Activated T-cell treated with anti-CD3 and anti-CD28 coated beads for 4 hours (primary cell): ENCODE measurements at places on chromosomes 13 and 19.

- DNase-seq, result no peak
Observed at GRCh38 chr19:36139120-36139472, 770 bp upstream of the CAPNS1 start.

DNA sequence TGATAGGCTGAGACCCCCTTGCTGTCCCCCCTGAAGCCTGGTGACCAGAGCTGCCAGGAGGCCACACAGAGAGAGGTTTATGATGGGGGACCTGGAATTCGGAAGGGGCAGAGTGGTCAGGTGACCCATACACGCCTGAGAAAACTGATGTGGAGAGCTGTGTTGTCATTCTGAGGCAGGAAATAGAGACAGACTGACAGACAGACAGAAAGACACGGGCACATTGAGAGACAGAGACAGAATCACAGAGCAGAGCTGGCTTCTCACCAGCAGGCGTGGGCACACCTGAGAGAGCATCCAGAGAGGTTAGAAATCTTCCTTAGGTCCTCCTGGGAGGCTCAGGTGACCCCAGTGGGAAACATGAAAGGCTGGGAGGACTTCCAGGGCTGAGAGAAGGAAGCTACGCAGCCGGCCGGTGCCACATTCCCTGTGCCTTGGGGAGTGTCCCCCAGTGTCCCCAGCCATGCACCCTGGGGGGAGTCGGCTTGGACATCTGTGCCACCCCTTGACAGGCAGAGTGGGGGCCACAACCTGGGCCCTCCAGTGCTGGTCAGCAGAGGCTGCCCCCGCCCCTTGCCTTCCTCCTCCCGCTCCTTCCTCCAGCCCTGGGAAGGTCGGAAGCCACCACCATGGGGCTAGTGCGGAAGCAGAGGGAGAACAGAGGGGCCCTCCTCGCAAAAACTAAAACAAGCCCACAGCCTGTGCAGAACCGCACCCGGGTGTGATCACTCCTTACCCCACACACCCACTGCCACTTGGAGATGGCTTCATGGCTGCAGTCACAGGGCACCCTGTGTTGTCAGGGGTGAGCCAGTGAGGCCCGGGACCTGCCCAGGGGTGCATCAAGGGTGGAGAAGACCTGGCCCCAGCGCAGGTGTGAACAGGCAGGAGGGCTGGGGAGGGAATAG, 2.2 kb downstream of the FFAR1 start:
- no peak for DNase-seq

DNA sequence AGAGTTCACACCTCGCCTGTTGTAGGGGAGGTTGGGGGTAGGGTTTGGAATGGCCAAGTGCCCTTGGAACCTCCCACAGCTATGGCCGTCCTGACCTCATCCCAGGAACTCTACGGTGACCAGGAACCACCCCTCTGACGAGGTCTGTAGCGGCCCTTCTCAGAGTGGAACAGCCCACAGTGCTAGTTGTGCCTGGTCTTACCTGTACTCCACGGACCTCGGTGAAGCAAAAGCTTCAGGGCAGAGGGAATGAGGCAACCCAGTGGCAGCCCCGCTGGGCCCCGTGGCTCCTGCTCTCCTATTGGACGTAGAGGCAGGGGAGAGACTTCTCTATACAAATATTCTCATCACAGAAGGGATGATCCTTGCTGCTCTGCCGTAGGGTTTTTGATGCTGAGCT, 7.1 kb downstream of the TSSK6 start:
- no peak for DNase-seq

GRCh38 chr19:47813304-47813994, 8.3 kb upstream of the CRX start:
- DNase-seq, result peak; percentile 74

- DNase-seq, result no peak
Observed at GRCh38 chr13:68616600-68617222, 1386.6 kb upstream of the PCDH9 start.

DNA sequence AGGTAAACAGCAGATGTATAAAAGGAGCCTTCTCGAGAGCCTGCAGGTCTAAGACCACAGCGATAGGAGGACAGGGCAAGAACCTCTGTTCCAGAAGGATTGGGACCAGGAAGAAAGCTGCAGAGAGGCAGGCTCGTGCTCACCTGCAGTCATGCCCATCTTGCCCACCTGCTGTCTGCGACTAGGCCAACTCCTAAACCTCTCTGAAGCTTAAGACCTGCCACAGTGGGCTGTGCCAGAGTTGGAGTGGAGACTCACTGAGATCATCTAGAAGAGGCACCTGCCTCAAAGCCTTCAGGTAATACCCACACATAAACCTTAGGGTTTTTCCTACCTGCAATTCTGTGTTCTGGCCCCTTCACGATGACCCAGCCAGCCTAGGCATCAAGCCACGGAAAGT, 68.7 kb downstream of the IRS2 start:
- DNase-seq, result no peak

- no peak for DNase-seq
Observed at GRCh38 chr13:92460479-92460878, 766.1 kb upstream of the GPC6 start.

DNA sequence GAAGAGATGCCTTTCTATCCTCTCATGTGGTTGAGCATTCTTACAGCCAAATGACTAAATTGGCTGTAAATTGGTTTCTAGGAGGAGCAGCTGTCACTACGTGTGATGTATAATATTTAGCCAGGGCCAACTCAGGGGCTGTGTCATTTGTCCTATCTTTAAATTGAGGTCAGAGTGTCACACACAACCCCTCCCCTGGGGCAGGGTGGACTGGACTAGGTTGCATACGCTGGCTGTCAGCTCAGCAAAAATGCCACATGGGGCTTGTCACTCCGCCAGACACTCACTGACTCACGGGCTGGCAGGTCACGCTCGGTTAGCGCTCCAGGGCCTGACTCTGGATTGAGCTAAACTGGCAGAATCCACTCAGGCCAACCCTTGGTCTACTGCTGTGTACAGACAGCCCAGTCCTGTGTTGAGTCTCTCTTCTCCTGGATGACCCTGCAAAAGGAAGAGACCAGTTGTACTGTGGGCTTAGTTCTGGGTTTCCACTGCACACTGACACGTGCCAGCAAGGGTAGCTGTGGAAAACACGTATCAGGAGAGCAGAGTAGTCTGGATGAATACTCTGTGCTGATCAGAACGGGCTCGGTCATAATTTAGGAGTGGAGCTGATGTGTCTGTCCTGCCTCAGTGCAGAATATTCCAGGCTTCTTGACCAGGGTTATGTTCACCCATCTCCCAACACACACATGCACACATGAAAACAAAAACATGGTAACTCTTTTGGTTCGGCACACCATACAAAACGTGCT, 29.1 kb downstream of the SHISA2 start:
- DNase-seq, result no peak

DNA sequence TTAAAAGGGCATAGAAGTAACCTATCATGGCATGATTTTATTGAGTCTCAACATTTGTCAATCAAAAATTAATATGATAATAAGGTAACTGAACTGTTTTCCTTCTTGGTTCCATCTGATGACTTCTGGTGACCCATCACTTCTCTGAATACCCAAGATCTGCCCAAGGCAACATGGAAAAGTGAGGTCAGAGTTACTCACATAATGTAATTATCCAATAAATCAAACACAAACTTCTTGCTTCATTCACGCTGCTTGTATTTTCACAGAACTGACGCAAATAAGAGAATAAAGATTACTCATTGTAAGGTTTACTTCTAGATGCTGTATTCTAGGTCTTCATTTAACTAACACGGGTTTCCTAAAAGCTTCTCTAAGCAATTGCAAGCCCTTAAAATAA, 361.6 kb downstream of the RBM26 start:
- no peak for DNase-seq

DNA sequence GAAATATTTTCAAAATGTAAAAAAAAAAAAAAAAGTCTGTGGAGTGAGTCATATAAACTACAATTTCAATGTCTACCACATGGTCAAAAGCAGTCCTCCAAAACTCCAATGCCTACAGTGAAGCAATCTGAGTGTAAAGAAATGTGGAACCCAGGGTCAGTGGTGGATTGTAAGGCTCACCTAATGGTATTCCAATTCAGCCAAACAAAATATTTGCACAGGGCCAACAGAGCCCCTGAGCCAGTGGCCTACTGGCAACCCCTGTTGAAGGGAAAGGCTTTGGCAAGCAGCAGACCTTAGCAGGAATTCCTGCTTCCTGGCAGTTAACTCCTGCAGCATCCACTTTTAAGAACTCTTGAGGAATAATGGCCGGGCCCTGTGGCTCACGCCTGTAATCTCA, 3.4 kb downstream of the DNMT1 start:
- DNase-seq, result no peak

DNA sequence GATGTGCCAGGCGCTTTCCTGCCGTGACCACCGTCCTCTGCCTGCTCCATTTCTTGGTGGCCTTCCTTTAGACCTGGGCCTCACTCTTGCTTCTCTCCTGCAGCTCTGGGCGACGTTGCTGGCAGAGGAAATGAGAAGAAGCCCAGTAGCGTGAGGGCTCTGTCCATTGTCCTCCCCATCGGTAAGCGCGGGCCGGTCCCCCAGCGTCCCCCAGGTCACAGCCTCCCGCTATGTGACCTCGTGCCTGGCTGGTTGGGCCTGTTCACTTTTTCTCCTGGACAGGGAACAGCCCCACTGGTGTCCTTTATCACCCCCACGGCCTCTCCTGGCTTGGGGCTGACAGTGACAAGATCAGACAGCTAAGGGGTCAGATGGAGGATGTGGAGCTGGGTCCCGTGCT, 27.7 kb downstream of the SPC24 start:
- no peak for DNase-seq

GRCh38 chr13:43567608-43568007, 219.2 kb downstream of the ENOX1 start:
- no peak for DNase-seq

GRCh38 chr19:3725121-3725520, 16.9 kb downstream of the TJP3 start:
- no peak for DNase-seq

GRCh38 chr13:30376426-30377311, 45.6 kb upstream of the UBE2L5 start:
- peak; percentile 38 for DNase-seq

DNA sequence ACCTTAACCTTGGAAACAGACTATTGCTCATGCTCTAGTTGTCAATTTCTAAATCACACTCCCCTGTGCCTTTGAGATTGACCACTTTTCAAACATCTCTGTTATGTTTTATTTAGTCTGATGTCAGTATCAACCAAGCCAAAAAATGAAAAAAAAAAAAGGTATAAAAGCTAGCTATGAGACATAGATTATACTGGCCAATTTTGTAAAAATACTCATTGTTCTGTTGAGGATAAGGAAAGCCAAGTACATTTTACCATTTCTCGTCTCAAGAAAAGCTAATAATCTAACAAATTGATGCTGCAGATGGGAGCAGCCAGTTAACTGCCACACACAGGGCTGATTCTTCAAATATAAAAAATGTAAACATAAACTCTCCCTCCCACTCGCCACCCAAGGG, 572.6 kb upstream of the KLF12 start:
- no peak for DNase-seq

DNA sequence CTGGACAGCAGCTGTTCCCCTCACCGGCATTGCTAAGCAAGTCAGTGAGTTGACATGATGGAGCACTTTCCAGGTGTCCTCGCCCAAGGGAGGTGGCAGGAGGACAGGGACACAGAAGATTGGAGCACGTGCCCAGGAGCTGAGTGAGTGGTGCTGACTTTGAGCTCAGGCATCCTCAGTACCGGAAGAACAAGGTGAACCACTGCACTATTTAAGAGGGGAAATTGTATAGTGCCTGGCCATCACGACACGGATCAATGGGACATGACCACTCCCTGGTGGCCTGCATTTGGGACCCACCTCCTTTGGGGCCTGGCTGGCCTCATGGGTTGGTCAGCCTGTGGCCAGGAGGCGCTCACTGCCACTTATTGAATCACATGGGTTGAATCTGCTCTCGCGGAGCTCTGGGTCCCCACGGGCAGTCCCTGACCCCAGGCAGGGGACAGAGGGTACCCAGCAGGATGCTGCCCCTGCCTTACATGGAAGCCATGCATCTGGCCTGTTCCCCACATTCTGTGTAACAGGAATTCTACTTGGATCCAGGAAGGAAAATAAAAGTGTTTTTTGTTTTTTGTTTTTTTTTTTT, 206.9 kb upstream of the ZNF536 start:
- DNase-seq, result no peak

DNA sequence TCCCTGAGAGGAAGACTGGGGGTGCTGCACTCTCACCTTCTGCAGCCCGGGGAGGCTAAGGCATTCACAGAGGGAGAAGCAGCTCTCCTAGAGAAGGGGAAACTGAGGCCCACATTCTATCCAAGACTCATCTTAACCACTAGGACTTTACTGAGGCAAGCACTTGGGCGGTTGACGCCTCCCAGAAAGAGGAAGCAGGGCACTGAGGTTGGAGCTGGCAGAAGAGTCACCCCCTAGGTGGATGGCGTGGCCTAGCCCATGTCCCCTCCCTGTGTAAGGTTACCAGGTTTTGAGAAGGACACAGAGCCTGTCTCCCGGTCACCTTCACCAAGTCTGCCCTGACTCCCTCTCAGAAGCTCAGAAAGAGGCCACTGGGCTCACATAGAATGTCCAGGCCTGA, 2.7 kb downstream of the S1PR2 start:
- no peak for DNase-seq

DNA sequence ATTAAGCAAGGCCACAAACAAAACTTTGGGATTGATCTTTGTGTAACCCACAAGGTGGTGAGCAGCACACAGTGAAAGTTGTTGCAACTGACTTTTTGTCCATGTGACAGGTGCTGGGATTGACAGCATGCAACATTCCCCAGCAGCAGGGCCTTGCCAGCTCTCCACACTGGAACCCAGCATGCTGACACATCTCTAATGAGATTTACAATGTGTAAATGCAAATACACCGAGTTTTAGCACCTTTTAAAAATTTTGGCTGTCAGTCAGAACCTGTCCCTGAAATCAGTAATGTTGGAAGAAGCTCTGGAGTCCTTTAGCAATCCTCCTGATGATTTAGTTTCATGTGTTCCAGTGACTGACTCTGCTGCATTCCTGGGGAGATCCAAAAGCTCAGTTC, 16.5 kb upstream of the PCDH8 start:
- DNase-seq, result no peak

DNA sequence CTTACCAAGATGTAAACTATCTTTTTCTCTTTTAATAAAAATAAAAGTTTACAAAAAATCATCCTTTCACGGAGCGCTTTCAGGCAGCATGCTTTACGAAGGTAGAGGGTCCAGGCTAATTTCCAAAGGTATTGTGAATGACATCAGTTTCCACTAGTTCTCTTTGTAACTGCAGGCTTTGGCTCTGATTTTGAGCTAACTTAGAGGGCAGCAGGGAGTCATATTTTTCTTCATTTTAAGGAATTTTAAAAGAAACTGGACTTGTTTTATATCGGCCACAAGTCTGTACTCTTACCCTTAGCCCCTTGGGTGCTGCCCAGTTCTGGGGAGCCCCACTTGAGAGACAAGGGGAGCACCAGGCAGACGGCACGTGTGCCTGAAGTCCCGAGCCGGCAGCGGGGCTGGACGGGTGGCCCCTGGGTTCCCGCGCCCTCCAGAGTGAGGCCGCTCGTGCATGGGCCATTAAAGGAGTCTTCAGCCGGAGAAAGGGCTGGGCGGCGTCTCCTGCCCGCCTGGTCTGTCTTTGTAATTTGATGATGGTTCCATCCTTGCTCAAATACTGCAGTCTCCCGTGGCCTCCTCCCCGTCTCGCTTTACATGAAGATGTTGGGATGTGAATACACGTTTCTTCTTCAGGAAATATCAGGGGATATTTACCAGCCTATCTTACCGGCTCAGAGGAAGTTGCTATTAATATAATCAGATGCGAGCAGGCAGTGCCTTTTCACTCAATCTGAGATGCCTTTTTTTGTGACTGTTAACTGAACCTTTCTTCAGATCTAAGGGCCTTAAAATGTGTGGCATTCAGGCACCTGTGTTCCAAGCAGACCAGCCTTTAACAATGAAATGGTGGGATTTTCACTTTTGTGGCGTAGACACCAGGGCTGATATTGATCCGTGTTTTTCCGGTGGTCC, 67.4 kb downstream of the GGACT start:
- no peak for DNase-seq

- no peak for DNase-seq
Observed at GRCh38 chr19:12199757-12200419, 37.0 kb downstream of the ZNF136 start.
